Naive thymus-derived CD8-positive, alpha-beta T cell (primary cell): ENCODE measurements at places on chromosomes 11 and 22. TPM values are rescaled to one million over a fixed set of nuclear protein-coding genes. Genes with fewer than 3 reads are reported as not detected.

DNA sequence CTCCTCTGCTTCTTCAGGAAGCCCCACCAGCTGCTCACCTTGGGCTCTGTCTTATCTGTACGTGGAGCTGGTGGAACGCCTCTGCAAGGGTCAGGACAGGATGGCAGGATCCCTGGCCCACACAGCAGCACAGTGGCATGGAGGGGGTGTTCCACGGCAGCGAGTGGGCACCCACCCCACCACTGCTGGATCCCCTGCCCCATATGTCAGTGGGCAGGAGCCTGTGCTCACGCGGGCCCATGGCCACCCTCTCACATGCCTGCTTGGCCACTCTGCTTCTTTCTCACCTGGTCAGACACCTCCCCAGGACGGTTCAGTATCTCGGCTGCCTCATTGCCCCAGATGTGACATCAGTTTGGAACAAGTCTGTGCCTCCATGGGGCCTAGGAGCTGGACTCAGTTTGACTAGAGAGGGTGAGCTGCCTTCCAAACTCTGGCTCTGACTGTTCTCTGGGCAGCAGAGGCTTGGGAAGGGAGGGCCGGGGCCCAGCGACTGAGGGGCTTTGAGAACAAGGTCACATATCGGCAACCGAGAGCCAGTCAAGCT is 98.1 kb upstream of the LMO1 start:
- DNase-seq: peak; percentile 7

Gene SLC25A17
- total RNA-seq: 13.6 TPM

GRCh38 chr11:72144807-72145565 is 9.5 kb downstream of the FOLR3 start:
- DNase-seq: no peak

Gene OR51B5
- total RNA-seq: not detected

GRCh38 chr22:27385261-27385998 is 416.1 kb downstream of the MN1 start:
- no peak for DNase-seq

- DNase-seq: no peak
Measured at GRCh38 chr11:63770763-63771162, 2.2 kb upstream of the ZFTA start.
